Fibroblast of skin of abdomen (primary cell): ENCODE measurements at places on chromosomes 3 and 15.

- DNase-seq: no peak
Observed at GRCh38 chr15:87211547-87211946, 1045.0 kb downstream of the NTRK3 start.

GRCh38 chr15:55530861-55531313, 22.9 kb upstream of the DNAAF4 start:
- DNase-seq: peak; percentile 76

GRCh38 chr3:52827866-52828376, 2.6 kb downstream of the ITIH4 start:
- no peak for DNase-seq

DNA sequence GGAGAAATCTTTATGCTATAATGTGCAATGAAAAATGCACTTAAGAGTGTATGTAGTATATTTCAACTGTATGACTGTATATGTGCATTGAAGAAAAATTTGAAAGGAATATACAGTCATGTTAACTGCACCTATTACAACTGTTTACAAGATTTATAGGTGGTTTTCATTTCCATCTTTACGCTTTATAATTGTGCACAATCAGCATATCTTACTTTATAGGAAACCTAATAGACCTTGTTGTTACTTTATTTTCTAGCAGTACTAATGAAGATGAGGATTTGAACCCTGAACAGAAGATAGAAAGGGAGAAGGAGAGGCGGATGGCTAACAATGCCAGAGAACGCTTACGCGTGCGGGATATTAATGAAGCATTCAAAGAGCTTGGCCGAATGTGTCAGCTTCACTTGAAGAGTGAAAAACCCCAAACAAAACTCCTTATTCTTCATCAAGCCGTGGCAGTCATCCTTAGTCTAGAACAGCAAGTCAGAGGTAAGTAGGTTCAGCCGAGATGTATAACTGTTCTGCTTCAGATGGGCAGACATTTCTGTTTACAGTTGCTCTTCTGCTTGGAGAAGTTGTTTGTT, 103.4 kb upstream of the CGNL1 start:
- no peak for DNase-seq

GRCh38 chr15:40347559-40348473, 3.0 kb upstream of the PHGR1 start:
- DNase-seq: no peak

GRCh38 chr3:194866236-194866635, 180.6 kb downstream of the FAM43A start:
- DNase-seq: no peak

- DNase-seq: no peak
Observed at GRCh38 chr3:62211675-62212429, 161.5 kb downstream of the FEZF2 start.

GRCh38 chr3:159894386-159894785, 94.2 kb upstream of the IL12A start:
- DNase-seq: no peak

GRCh38 chr3:69082361-69082760, 2.2 kb upstream of the UBA3 start:
- DNase-seq: no peak

DNA sequence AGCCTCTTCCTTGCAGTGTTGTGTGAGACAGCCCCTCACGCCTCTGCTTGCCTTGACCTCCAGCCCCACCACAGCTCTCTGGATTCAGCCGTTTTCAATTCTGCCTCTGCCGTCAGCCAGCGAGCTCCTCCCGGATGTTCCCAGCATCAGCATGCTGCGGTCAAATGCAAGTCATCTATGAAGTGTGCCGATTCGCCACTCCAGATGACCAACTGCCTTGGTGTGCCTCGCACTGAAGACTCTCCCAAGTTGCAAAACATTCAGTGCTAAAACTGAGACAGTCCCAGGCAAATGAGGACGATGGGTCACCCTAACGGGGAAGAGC, 30.6 kb upstream of the RASA2 start:
- DNase-seq: peak; percentile 92

DNA sequence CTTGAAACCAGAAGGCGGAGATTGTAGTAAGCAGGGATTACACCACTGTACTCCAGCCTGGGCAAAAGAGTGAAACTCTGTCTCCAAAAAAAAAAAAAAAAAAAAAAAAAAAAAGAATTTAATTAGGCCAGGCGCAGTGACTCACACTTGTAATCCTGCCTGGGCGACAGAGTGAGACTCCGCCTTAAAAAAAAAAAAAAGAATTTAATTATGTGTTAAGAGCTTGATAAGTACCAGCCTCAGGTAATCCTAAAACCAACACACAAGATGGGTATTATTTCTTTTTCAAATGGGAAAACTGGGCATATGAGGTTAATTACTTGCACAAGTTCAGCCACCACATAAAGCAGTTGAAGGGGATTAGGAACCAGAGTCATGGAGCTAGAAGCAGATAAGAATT, 49.0 kb downstream of the PBRM1 start:
- peak; percentile 10 for DNase-seq

DNA sequence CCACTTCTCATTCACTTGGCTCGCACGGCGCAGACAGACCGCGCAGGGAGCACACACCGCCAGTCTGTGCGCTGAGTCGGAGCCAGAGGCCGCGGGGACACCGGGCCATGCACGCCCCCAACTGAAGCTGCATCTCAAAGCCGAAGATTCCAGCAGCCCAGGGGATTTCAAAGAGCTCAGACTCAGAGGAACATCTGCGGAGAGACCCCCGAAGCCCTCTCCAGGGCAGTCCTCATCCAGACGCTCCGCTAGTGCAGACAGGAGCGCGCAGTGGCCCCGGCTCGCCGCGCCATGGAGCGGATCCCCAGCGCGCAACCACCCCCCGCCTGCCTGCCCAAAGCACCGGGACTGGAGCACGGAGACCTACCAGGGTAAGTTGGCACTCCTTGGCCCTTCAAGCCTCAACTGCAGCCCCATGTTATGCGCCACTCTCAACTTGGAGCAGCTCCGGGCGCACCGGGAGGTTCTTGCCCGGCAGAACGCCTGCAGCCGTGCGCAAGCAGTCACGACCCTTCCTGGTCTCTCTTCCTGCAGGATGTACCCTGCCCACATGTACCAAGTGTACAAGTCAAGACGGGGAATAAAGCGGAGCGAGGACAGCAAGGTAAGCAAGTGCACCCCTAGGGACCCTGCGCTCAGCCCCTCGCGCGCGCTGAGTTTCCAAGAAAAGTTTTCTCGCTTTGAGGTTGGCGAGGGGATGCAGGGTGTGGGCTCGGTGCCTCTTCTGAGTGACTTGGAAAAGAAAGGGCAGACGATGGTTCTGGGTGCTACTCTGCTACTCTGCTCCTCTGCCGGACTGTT, at the start of gene BHLHE40:
Gene BHLHE40, plus strand, starts transcription at position 10 of the 801 bp plus-strand sequence. Its CDS starts 282 bp downstream, at position 292.
- DNase-seq: peak; percentile 14

- DNase-seq: no peak
Observed at GRCh38 chr3:14871456-14872200, 52.9 kb downstream of the FGD5 start.

DNA sequence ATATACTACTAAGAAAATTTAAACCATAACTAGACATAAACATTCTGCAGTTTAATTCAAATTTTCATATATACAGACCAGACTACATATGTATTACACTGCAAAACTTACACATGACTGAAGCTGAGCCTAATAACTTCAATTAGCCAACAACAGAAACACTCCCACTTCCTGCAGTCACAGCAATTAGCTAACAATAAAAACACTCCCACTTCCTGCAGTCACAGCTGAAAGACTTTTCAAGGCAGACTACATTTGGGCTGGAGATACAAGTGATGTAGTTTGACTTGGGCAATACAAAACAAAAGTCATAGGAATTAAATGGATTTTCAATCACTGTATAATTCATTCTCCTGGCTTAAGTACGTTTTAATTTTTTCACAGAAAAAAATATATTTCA, 10.3 kb downstream of the TM2D3 start:
- no peak for DNase-seq

GRCh38 chr15:100818927-100819326, 60.7 kb upstream of the ALDH1A3 start:
- peak; percentile 58 for DNase-seq

- DNase-seq: peak; percentile 34
Observed at GRCh38 chr3:13141991-13142412, 68.8 kb upstream of the IQSEC1 start.
